Neuronal stem cell (in vitro differentiated cells): ENCODE measurements at places on chromosomes 12 and 14.

- DNase-seq = no peak
These were observed 91.9 kb downstream of the KIF26A start for GRCh38 chr14:104230119-104230815.

DNA sequence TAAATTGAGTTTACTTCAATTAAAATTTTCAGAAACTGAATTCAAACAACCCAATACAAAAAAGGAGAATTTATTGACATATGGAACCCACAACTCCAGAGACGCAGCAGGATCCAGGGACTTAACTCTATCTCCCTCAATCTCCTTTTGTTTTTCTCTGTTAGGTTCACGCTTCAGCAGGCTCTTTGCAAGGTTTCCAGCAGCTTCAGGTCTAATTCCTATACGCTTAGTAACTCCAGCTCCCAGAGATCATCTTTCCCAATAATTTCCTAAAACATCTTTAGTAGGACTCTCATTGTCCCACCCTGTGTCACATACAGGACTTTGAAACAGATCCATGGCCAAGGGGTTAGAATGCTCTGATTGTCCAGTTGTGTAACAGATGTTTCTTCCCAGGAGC is 175.2 kb downstream of the RMST start:
- DNase-seq = peak; percentile 46

GRCh38 chr12:104796475-104796862 is 161.6 kb downstream of the SLC41A2 start:
- DNase-seq = no peak

DNA sequence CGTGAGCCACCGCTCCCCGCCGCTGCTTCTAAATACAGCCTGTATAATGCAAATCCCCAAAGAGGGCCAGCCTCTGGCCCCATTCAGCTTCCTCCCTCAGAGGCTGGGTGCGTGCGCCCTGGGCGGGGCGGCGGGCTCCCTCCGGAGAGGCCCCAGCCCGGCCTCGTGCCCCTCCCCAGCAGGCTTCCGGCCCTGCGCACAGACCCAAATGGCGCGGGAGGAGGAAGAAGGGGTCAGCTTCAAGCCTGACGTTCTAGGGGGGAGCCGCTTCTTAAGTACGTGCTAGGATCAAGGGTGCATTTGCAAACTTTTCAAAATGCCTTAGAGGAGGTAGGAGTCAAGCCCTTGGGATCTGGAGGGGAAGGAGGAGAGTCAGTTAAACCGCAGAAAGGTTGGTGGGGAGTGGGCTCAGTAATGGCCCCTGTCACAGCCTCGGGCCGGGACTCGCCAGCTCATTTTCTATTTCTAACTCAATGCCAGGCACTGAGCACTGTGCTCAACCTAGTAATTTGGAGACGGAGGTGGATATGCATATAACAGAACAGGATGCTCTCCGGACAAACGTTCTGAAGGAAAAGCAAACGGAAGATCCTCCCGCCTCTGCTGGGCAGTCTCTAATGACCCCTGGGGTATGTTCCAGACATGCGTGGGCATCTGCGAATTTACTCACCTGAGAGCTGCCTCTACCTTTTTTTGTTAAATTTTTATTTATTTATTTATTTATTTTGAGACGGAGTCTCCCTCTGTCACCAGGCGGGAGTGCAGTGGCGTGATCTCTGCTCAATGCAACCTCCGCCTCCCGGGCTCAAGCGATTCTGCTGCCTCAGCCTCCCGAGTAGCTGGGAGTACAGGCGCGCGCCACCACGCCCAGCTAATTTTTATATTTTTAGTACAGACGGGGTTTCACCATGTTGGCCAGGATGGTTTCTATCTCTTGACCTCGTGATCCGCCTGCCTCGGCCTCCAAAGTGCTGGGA is 32.3 kb downstream of the NINJ2 start:
- no peak for DNase-seq

DNA sequence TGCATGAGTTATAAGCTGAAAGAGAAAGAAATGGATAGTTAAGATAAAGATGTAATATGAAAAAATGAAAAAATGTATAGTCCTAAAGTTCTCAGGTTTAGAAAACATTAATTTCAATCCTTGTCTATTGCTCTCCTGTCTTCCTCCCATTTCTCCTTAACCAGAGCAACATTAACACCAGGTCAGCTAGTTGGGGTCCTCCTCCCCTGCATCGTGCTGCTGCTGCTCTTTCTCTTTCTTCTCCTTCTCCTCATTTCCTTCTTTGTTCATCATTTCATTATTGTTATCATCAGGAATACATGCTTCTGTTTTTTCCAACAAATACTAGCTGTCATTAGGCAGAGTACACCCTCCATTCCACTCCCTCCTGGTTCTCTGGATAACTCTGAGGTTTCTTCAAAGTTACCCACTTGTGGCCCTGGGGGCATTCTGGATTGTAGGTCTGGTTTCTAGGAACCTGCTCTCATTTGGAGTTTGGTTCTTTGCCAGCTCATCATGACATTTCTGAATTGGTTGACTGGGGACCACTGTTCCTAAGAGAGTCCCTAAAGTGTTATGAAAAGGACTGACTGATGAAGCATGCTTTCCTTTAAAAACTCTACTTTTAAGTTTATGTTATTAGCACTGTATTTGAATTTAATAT is 17.0 kb downstream of the ACSS3 start:
- no peak for DNase-seq

GRCh38 chr14:71166180-71166837 is 259.1 kb downstream of the PCNX1 start:
- no peak for DNase-seq

- no peak for DNase-seq
These were observed 249.1 kb upstream of the E2F7 start for GRCh38 chr12:77314378-77315052.

GRCh38 chr14:64944041-64944440 is 1.5 kb upstream of the GPX2 start:
- no peak for DNase-seq

- no peak for DNase-seq
These were observed 57.9 kb downstream of the ZFYVE21 start for GRCh38 chr14:103773521-103773920.

DNA sequence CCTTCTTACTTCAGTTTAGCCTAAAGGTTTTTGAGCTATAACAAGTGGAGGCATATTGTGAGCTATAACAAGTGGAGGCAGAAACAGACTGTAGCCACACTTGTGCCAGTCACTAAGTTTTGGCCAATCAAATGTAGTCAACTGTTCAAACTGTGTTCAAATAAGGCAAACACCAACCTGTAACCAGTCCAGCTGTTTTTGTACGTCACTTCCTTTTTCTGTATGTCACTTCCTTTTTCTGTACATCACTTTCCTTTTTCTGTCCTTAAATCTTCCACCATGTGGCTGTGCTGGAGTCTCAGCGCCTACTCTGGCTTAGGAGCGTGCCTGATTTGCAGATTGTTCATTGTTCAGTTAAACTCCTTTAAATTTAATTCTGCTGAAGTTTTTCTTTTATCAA is 79.7 kb downstream of the FUT8 start:
- DNase-seq = no peak

- no peak for DNase-seq
These were observed 17.9 kb downstream of the HHIPL1 start for GRCh38 chr14:99662846-99663245.

- DNase-seq = no peak
These were observed 251.0 kb upstream of the FKBP4 start for GRCh38 chr12:2543801-2544200.

DNA sequence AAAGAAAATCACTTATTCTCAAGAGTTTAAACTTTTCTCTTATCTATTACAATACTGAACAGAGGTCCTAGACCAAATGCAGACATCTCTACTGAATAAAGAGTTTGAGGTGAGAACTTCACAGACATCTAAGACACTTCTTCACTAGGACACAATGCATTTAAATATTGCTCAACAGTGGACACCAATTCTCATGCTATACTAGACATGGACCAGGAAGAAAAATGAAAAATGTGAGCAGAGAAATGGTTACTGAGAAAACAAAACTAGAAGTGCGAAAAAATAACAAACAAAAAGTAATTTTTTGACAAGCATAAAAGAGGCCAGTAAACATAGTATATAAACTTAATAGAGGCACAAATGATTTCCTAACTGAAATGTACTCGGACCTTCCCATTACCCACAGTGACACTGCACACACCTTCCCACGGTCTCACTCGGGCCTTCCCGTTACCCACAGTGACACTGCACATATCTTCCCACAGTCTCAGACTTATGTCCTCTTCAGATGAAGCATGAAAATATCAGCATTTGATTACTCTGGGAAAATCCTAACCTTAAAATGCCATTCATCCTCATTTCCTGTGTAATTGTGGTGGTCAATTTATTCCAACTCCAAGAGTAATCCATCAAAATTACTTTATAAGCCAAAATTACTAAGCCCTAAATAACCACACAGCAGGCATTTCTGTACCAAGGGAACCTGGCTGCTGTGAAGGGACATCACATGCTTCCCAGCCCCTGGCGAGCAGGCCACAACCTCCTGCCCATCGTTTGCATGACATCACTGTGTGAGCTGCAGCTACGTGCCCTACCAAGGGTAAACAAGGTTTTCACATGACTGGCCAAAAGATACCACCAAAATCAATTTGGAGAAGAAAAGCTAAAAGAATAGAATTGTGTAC is 6.4 kb downstream of the SLC15A4 start:
- DNase-seq = no peak

DNA sequence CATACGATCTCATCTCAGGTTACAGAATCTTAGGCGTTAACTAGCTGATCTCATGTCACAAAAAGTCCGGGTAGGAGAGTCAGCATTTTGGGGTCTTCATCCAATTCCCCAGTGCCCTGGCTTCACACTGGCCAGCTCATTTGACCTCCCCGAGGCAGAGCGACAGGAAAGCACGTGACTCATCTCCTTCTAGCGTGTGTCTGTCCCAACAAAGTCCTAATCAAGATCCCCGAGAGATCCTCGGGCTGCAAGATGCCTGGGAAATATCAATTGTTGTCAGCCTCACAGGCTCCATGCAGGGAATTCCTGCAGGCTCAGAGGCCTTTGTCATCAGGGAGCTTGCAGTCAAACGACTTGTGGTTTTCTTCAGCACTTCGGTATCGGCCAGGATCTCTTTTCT is 57.5 kb downstream of the ZNF664 start:
- no peak for DNase-seq
